T-helper 17 cell (primary cell): ENCODE measurements at places on chromosomes 6 and 20. TPM values are rescaled to one million over a fixed set of nuclear protein-coding genes. Genes with fewer than 3 reads are reported as not detected.

FOXF2 gene
- not detected for total RNA-seq

GLYATL3 gene
- not detected for total RNA-seq

DNA sequence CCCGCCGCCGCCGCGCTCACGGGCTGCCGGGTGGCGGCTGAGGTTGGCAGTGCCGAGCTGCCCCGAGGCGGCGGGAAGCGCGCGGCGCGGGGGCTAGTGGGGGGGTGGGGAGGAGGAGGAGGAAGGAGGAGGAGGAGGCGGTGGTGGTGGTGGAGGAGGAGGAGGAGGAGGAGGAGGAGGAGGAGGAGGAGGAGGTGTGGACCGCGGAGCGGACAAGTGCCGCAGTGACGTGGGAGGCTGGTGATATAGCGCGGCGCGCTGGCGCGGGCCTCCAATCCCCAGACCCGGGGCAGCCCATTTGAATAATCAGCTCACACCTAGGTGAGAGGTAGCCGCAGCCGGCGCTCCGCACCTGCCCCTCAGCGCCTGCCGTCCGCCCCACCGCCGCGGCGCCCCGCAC lies at the start of gene FOXA2:
TSS of gene FOXA2 (minus strand) at position 51 of the 400 bp plus-strand sequence. CDS start 294 bp downstream, outside the sequence.
- DNase-seq: no peak

- DNase-seq: no peak
Measured at GRCh38 chr6:150485161-150485958, 114.3 kb upstream of the PLEKHG1 start.

DNA sequence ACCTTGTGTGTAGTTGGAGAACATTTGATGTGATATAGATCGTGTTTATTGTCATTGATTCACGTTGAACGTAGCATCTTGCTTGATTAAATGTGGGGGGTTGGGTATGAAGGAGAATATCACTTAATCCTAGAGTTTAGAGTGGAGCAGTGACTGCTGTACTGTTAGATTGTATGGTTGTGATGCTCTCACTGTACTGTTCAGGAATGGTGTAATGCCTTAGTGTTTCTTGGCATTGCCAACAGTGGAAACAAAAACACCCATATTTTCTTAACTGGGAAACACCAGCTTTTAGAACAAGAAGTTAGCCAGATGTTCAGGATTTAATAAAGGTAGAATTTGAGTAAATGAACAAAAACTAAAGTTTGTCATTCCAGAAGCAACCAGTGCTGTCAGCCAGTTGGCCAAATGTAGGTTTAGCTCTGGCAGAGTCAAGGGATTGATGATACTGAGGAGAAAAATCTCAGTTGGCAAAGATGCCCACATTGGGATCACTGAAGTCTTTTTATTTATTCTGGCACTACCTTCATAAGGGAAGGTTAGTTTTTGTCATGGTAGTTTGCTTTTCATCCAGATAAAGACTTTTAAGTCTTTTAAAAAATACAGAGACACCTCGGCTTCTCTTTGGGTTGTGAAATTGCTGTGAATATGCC lies 129.9 kb downstream of the JARID2 start:
- no peak for DNase-seq

DNA sequence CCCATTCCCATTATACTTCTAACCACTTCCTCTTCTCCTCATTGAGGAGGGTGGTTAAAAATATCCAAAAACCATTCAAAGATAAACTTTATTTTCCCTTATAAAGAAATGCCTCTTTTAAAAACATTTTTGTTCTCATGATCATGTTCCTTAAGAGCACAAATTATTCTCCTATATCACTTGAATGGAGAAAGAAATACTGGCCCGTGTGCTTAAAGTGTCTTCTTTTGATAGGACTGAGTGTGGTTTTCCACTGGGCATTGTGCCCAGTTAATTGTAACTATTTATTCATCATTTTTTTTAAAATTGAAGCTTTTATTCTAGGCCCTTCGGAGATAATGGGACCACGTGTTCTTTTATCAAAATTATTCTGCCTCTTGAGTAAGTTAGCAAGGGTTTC lies 871.5 kb downstream of the QKI start:
- DNase-seq: no peak

DNA sequence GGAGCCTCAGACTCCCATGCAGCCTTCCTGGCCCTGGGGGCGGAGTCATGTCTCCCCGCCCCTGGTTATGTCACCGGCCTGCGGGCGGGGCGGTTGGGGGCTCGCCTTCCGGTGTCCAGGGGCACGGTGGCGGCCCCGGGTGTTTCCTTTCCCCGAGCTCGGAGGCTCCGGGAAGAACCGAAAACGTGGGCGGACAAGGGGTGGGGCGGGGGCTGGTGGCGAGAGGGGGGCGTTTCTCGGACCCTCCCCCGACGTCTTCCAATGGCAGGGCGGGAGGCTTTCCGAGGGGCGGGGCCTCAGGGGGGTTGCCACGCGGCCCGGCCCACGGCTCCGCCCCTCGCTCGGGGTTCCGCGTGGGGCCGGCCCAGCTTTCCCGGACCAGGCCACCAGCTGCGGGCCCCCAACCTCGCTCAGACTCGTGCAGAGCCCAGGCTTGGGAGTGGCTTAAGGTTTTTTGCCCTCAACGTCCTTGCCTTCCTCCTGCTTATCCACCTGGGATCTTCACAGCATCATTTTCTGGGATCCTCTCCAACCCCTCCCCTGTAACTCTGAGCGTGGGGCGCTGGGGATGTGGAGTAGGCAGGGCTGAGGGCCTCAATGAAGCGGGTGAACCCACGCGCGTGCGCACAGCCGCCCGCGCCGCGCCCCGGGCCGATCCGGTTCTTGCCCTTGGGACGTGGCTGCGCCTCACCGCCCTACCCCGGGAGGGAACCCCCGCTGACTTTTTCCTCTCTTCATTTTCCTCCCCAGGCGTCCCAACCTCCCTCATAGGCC lies 2.1 kb upstream of the NRN1 start:
- DNase-seq: no peak
